Activated CD4-positive, alpha-beta T cell treated with anti-CD3 and anti-CD28 coated beads for 48 hours (primary cell): ENCODE measurements at places on chromosomes 12 and 14.
A peak's percentile ranks its signal among the peaks of the same experiment; 100 is the strongest.

- DNase-seq, result no peak
Observed at GRCh38 chr14:72097173-72097783, 165.0 kb downstream of the RGS6 start.

GRCh38 chr14:102479107-102479506 lies 30.5 kb downstream of the ANKRD9 start:
- DNase-seq, result no peak

- no peak for DNase-seq
Observed at GRCh38 chr12:2190896-2191533, 138.2 kb downstream of the CACNA1C start.

- DNase-seq, result no peak
Observed at GRCh38 chr14:104427131-104427851, 152.3 kb upstream of the C14orf180 start.

DNA sequence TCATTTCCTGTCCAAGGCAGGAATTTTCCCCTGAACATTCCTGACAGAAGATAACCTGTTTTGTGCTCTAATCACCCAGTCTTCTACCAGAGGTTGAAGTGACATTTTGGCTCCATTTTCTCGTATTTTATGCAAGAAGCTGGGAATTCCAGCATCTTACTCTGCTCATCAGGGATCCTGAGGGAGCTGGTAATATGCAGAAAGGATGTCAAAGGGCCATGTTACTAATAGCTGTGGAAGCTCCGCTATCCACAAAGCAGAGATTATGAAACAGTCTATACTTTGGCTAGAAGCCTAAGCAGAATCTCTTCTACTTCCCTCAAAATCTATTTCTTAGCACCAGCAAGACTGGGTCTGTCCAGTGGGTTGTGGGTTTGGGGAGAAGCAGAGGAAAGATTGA lies 613.0 kb downstream of the DIO2 start:
- no peak for DNase-seq

- no peak for DNase-seq
Observed at GRCh38 chr12:120101617-120102016, 14.9 kb downstream of the RAB35 start.

DNA sequence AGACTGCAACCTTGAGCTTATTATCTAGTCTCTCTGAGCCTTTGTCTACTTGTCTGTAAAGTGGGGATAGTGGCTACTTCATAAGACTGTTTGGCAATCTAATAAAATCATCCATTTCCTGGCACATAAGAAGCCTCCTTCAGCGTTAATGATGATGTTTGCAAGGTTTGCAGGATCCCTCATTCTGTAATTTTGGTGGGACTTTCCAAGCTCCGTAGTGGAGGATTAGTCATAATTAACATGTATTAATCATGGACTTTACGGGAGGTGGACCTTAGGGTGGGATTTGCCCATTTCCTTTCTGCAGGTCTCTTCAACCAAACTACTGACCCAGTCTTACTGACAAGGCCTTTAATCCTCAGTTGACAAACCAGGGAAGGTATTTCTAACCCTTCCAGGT lies 66.2 kb downstream of the NTF3 start:
- DNase-seq, result no peak

GRCh38 chr12:4034921-4035320 lies 161.7 kb upstream of the PARP11 start:
- no peak for DNase-seq

- DNase-seq, result no peak
Observed at GRCh38 chr12:81077686-81078441, at the start of gene ACSS3. TSS of gene ACSS3 (plus strand) at chr12:81078079. CDS start at chr12:81078121, 42 bp downstream.

- DNase-seq, result no peak
Observed at GRCh38 chr12:22766911-22767420, 142.0 kb downstream of the ETNK1 start.

DNA sequence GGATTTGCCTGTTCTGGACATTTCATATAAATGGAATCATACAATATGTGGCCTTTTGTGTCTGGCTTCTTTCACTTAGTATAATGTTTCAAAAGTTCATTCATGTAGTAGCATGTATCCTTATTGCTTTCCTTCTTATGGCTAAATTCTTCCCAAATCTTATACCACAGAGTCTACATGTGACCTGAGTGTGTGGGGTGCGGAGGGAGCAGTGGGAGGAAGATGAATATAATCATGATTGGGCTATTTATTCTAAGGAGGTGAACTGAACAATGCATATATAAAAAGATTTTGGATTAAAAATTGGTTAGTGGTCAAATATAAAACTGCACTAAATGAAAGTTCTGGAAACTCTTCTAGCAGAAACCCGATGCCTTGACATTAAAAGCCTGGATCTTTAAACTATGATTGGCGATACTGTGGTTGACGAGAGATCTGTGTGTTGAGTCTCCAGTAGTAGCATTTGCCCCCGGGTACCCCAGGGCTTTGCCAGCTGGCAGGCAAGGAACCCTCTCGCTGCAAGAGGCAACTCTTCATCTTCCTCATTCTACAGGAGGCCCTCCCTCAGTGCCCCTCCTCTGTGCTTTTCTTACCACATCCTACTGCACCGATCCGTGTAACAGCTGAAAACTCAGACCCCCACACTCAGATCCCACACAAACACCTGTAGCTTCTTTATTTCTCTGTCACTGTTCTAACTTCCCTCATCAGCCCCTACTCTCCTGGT lies 2.6 kb downstream of the CYP46A1 start:
- no peak for DNase-seq

GRCh38 chr12:58907391-58907790 lies 12.9 kb downstream of the LRIG3 start:
- DNase-seq, result no peak

DNA sequence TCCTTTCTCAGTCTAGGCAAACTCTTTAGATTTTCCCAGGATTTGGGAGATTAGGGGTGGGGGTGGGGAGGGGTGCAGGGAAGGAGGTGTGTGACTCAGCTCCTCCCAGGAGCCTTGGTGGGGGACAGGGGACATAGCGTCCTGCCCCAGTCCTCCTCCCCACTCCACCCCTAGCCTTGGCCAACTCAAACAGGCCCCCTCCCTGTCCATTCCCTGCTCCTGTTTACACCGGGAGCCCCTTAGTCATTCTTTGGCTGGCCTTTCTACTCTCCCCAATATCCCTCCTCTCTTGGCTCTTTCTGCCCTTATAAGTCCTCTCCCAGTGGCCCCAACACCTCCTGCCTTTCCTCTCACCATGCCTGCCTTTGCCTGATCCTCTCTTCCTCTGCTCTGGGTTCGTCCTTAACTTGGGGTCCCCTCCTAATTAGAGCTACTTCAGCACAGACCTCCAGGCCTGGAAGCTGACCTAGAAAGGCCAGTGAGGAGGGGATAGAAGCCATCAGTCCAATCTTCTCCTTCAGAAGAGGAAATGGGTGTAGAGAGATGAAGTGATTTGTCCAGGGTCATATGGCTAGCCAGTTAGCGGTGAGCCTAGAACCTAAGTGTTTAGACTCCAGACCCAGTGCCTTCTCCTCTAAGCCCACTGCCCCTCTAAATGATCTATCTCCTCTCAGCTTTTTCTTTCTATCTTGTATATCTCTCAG lies 2.3 kb upstream of the ITGA5 start:
- DNase-seq, result no peak

GRCh38 chr14:103545915-103546651 lies 16.4 kb downstream of the BAG5 start:
- no peak for DNase-seq

DNA sequence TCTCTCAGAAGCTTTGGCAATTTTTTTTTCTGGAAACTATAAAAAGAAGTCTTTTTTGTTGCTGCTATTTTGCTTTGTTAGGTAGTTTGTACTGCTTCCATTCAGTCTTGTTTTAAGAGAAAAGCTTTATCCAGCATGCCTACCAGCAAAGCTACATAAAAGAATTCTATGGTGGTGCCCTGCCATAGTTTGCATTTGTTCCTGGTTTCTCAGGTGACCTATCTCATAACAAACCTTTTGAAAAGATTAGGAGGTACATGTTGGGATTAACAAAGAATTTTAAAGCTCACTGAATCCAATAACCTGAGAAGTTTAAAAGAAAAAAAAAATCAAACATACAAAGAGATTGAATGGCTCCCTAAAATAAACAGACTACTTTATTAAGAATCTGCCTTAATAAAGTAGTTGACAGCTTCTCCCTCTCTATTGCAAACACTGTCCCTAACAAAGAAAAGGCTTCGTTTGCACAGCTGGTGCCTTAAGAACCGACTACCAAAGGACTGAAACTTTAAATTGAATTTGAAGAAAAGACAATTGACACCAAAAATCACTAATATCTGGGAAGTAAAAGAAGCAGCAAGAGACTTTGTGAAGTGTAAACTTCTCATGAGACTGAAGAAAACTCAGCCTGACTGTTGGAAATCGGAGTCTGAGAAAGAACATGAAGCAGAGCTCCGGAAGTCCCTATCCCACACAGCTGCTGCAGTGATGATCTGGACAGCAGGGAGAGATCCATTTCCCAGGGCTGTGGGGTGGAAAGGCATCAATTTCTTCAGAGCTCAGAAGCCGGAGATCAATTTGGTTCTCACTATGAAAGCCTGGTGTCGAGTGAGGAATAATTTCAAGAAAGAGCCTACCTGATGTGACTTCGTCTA lies 102.7 kb upstream of the PLEKHA5 start:
- DNase-seq, result no peak

GRCh38 chr12:101407049-101407435 lies 530 bp downstream of the ARL1 start:
- peak; percentile 49 for DNase-seq

- DNase-seq, result peak; percentile 24
Observed at GRCh38 chr12:53575502-53576249, 50.5 kb downstream of the ATF7 start.

DNA sequence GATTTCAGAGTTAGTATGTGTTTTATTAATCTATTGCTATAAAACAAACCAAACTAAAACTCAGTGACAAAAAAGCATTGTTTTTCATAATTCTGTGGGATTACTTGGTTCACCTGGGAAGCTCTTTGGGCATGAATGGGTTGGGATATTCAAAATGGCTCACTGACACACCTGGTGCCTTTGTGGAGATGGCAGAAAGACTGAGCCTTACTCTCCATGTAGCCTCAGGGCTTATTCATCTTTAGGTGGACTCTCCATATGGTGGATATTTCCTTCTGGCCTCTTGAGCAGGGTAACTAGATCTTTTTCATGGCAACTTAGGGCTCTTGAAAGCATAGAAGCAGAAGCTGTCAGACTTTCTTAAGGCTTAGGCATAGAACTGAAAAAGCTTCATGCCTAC lies 1102.8 kb upstream of the SEL1L start:
- no peak for DNase-seq

- DNase-seq, result peak; percentile 54
Observed at GRCh38 chr12:112096667-112097066, 11.9 kb downstream of the NAA25 start.

DNA sequence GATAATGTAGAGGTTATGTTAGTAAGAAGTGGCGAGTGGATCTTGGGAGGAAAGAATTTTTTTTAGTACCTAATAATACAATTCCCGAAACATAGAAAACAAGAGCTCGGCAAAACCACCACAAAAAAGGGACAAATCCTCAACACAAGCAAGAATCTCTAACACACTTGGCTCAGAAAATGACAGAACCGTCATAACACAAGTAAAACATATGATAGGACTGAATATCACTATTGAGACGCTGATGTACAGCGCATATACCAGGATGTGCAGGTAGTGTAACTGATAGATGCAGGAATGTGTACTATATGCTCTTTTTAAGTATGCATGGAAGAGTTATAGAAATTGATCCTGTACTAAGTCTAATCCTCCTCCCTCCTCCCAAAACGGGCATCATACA lies 564.5 kb downstream of the BCL11B start:
- no peak for DNase-seq

DNA sequence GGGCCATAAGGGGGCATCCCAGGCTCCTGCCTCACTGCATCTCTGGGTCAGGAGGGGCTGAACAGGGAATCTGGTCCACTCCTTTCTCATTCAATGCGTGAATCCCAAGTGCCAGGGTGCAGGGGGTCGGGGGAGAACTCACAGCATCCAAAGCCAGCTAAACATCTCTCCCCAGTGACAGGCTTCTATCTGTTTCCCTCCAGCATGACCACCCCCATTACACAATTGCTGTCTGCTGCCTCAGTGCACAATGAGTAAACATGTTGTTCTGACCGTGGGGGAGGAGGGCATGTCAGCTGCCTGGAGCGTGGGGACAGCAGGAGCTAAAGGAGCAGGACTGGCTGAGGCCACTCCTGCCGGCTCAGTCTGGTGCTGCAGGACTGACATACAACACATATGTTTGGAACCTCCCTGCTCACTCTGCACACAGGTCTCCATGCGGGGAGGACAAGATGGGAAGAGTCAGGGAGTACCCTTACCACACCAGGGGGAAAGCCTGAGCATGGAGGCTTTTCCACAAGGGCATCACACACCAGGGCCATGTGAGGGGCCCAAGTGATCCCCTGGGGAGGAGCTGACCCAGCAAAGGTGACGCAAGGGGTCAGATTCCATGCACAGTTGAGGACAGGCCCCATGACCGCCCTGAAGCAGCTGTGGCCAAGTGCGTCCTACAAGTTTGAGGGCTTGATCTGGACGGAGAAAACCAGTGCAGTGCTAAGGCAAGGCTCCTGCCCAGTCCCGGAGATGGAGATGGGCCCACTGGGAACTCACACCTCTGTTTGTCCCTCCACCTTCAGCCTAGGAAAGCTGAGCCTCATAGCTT lies 1.4 kb downstream of the TNS2 start:
- DNase-seq, result no peak

DNA sequence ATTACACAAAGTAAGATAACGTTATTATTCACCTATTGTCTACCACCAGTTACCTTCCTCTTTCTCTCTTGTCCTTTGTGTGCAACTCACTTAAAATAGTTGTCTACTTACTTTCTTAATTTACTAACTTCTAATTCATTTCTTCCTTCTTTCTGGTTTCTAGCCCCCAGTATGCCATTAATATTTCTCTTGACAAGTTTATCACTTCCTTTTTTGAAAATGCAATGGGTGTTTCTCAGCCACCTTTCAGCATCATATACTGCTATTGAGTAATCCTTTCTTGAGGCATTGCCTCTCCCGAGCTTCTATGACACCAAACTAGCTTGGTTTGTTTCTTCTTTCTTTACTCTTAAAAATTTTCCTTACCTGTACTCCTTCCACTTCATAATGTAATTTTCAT lies 633.6 kb downstream of the TMTC2 start:
- DNase-seq, result no peak

DNA sequence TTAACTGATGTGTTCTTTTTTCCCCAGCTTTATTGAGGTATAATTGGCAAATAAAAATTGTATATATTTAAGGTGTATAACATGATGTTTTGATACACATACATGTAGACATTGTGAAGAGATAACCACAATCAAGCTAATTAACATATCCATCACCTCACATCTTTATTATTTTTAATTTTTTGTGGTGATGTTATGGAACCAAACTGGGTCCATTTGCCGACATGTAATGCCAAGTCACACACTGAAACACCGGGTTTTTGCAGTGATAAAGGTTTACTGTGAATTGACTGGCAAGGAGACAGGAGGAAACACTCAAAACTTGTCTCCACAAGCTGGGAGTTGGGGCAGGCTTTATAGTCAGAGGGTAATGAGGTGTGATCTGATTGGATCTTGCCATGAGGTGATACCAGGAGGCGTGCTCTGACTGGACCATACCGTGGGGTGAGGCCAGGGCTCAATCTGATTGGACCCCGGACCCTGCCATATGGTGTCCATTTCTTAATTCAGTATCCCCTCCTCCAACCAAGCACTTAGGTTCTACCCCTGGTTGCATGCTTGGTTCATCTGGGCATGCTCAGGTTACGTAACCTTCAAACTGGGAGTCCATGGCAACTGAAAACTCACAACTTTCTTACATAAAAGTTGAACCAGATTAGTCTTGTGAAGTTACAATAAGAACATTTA lies 11.8 kb upstream of the WSCD2 start:
- DNase-seq, result no peak
